ENCODE measurements at places on chromosomes 6 and 20.

DNA sequence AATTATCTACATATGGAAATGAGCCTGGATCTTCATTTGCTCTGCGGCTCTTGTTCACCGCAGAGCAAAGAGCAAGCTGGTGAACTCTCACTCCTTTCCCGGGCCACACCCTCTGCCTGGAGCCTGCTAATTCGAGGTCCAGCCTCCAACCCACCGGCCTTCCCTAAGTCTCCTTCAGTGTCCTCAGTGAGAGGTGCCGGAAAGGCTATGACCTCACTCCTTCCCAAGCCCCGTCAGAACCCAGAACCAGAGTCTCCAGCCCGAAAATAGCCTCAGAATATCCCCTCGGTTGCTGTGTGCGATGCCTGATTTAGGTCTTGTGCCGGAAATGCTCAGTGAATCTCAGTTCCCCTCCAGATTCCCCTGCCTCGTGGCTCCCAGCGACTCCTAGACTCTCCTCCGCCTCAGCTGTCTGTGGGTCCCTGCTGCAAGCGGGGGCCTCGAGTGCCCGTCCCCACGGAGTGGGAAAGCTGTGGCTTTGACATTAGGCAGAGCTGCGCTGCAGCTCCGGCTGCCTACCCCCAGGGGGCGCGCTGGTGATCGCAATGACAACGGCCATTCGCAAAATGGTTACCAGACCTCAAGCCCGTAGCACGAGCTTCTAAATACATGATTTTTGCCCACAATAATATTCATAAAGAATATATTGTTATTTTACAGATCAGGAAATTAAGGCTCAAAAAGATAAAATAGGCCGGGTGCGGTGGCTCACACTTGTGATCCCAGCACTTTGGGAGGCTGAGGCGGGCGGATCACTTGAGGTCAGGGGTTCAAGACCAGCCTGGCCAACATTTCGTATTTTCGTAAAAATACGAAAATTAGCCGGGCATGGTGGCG is 4.1 kb upstream of the BNIP5 start:
- no peak for DNase-seq

DNA sequence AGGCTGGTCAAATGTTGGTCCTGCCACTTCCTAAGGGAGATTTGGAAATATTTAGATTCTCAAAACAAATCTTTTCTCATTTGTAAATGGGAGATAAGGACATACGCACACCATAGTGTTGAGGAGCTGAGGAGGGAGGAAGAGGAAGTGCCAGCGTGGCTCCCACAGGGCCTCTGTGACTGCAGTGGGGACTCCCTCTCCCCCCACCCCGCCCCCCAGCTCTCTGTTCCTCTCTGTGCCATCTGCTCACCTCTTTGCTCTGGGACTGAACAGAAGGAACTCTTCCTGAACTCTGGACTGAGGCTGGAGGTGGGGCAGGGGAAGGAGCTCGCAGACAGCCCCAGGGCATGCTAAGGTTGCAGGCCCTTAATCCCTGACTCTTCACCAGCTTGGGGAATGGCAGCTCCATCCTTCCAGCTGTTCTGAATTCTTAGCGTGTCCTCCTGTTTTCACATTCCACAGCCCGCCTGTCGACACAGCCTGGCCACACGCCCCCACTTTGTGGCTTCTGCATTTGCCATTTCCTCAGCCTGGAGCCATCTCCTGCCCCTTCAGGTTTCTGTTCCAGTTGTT is 11.4 kb downstream of the DDX27 start:
- no peak for DNase-seq

GRCh38 chr6:89385156-89385667 is 26.9 kb downstream of the RRAGD start:
- no peak for DNase-seq

DNA sequence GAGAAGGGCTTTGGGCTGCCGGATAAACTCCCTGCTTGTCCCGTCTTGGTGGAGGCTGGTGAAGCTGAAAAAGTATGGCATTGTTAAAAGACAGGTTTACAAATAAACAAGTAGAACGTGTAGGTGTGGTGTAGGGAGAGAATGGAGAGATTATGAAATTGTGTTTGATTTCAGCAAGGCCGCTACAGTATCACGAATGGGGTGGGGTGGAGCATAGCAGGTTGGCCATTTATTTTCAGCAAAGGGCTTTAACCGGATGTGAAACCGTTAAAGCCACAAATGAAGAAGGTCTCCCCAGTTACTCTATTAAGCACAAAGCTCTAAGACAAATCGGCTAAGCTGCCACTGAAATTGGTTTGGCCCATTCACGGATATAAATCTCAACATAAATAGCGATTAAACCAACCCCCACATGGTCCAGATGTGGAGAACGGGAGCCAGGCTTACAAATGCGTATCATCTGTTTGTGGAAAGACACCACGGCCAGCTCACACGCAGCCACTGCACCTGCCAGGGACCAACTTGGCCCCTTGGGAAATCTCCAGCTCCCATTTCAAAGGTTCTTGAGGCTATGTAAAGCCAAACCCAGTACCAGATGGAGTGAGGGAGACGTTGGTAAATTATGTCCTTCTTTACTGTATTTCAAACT is 94.0 kb downstream of the ZMYND8 start:
- no peak for DNase-seq

DNA sequence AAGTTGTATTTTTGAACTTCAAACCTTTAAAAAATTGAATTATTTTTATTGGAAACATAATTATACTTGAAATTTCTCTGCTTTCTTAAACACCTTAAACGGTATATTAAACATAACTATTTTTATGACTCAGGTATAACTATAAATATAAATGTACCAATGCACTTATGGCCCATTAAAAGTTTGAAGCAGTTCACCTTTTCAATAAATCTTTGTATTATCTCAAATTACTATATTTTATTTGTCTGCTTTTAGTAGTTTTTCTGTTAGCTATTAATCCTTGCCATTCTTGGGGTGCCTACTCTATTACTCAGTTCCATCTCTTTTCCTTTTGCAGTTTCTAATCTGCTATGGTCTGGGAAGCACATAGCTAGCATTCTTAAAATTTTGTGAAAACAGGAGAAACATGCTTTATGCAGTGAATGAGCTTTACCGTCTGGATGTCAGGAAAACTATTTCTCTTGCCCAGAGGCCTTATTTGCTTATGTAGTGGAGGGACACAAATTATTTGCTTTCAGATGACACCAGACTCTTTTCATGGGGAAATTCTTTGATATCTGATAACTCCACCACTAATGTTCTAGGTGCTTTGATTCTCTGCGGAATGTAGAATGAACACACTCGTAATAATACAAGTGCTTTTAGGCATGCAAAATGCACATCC is 378.9 kb upstream of the CITED2 start:
- DNase-seq: no peak

DNA sequence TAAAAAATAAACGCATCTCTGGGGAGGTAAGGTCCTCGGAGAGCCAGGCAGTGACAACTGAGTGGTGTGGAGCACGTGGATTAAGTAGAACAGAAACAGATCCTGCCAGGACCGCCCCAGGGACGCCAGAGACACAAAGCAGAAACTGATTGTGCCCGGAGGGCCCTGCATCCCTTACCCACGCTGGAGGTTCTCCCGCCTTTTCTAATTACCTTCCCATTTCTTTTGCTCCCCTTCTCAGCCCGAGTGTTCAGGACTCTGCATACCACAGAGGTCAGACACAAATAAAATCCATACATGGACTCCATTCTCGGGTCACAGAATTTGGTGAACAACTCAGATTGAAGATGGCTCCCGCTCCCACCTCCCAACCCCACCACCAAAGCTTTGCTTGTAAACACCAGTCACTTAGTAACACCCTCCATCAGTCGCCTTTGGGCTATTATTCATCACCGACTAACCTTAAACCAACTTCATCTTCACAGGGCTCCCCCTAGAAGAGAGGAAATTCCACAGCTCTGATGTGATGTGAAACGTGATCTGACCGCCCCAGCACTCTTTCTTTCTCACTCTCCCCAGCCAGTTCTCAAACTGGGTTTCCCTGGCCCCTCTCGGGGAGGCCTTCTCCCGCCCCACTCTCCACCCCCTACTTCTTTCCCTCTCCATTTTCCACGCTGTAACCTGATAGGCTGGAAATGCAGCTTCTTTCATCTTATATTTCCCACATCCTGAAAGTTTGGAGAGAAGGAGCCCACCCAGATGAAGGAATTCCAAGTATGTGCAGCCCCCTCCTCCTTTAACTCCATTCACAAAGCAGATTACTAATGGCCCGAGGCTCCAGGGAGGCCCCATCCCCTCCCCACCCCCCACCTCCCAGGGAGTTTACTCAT is 32.5 kb upstream of the PIM1 start:
- peak; percentile 98 for DNase-seq

GRCh38 chr6:89667872-89668556 is 29.5 kb upstream of the LYRM2 start:
- DNase-seq: peak; percentile 8

- DNase-seq: no peak
Measured at GRCh38 chr6:41200901-41201763, at the start of gene TREML2. TSS of gene TREML2 (minus strand) at chr6:41201149. CDS start at chr6:41201008, 141 bp downstream.

All from GM04504 (cell line).